ENCODE measurements at places on chromosomes 2 and 18.
A peak's percentile ranks its signal among the peaks of the same experiment; 100 is the strongest.

GRCh38 chr2:126827371-126827770, 71.3 kb upstream of the TEX51 start:
- no peak for DNase-seq

- no peak for DNase-seq
Measured at GRCh38 chr18:35282353-35282752, 7.7 kb downstream of the ZSCAN30 start.

GRCh38 chr2:179344970-179345369, 80.3 kb upstream of the SESTD1 start:
- no peak for DNase-seq

- no peak for DNase-seq
Measured at GRCh38 chr18:8980496-8980895, 122.0 kb upstream of the NDUFV2 start.

DNA sequence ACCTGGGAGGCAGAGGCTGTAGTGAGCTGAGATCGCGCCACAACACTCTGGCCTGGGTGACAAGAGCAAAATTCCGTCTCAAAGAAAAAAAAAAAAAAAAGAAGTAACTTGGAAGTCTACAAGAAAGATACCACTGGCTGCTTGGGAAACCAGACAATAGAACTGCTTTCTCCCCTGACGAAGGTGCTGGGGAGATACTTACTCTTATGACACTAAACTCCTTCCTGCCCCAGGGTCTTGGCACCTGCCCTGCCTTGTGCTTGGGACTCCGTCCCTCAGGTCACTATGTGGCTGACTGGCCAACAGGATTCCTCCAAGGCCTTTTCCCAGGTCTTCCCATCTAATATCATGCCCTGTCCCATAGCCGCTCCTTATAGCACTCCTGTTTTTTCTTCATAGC, 30.7 kb downstream of the INPP5D start:
- DNase-seq = no peak

DNA sequence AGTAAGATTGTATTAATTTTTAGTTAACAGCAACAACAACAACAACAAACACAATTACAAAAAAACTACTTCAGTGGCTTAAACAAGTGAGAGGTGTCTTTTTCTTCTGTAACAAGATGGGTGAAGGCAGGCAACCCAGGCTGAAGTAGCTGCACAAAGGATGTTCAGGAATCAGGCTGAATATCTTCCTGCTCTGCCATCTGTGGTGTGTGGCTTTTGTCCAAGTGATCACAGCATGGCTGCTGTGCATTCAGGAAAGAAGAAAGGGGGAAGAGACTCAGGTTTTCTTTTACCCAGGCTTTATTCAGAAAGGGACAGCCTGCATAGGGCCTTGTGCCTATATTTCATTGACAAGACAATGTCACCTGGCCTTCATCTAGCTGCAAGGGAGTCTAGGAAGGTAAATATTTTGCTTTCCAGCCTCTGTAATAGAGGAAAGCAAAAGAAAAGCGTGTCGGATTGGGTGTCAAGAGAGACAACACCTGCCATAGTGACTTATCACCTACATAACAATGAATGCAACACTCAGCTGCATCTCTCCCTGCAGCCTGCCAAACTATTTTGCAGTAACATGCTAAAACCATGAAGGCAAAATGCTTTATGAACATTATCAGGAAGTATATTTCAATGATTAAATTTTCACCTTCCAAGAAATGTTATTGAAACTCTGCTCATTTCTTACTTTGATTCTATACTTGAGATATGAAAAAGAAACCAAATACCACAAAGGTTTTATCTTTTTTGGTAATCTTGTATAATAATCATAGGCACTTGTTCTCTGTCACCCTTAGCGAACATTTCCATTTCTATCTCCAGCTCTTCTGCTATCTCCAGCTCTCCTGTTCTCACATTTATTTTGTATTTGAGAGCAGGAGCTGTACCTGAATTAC, 14.6 kb downstream of the G6PC2 start:
- DNase-seq = no peak

GRCh38 chr2:28628987-28629386, 122.6 kb upstream of the PPP1CB start:
- no peak for DNase-seq

- DNase-seq = no peak
Measured at GRCh38 chr2:64017811-64018700, 1.2 kb downstream of the VPS54 start.

DNA sequence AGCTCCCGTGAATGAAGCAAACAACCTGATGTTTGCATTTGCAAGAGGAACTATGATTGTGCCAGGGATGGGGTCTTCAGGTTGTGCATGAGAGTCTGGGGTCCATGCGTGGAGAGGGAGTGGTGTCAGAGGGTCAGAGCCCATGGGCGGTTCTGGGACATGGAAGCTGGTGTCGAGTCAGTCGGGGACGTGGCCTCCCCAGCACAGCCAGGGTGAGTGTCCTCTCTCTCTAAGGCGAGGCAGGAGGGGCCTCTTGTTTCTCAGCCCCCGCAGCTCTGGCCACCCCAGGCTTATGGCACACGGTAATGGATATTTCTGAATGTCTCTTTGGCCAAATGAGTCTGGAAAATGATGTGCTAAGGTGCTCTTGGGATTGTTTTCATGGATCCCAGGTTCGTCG, 118.6 kb downstream of the RTP5 start:
- no peak for DNase-seq

DNA sequence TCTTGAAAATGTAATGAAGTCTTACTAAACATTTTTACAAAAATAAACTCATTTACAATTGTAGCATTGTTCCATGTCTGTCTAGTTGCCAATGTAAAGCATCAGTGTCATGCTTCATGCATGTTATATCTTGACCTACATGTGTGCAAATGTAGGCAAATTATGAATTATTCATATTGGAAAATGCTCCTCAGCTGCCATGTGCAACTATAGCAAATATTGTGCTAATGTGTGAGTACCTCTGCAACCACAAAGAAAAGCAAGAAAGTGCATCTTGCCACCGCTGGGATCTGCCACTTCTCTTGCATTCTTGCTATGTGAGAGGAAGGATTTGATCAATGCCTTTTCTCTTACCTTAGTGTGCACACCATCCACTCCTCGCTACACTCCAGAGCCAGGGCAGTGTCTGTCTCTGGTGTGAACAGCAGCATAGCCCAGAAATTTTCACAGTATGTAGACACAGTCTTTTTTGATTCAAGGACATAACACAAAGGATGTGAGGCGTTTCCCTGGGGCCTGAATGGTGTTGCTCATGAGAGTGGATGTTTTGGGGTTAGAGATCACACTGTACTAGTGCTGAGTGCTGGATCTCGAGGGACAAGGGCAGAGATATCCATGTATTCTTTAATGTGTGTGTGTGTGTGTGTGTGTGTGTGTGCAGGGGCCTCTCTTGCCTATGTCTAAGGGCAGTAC, 47.6 kb upstream of the HAAO start:
- DNase-seq = no peak

GRCh38 chr2:213696442-213696841, 412.2 kb downstream of the SPAG16 start:
- no peak for DNase-seq

DNA sequence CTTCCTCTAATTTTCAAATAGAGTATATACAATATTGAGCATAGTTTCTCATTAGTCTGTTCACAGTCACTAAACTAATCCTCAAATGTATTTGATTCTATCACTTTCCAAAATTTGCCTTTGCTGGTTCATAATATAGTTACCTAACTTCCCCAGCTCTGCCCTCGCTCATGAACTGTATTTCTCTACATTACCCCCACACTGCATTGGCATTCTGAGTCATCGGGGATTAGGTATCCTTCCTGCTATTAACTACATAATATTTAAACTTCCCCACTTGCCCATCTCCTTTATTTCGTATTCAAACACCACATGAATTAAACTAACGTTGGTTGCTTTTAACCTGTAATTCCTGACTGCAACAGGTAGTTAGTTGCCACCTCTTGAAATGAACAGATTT, 14.8 kb upstream of the CLASP1 start:
- DNase-seq = no peak

- DNase-seq = no peak
Measured at GRCh38 chr2:202038471-202039277, 5.0 kb downstream of the FZD7 start.

GRCh38 chr2:102473020-102473419, at the start of gene SLC9A4:
Gene SLC9A4 (plus strand): TSS chr2:102473226. CDS start chr2:102473760, 534 bp downstream.
- DNase-seq = peak; percentile 14

DNA sequence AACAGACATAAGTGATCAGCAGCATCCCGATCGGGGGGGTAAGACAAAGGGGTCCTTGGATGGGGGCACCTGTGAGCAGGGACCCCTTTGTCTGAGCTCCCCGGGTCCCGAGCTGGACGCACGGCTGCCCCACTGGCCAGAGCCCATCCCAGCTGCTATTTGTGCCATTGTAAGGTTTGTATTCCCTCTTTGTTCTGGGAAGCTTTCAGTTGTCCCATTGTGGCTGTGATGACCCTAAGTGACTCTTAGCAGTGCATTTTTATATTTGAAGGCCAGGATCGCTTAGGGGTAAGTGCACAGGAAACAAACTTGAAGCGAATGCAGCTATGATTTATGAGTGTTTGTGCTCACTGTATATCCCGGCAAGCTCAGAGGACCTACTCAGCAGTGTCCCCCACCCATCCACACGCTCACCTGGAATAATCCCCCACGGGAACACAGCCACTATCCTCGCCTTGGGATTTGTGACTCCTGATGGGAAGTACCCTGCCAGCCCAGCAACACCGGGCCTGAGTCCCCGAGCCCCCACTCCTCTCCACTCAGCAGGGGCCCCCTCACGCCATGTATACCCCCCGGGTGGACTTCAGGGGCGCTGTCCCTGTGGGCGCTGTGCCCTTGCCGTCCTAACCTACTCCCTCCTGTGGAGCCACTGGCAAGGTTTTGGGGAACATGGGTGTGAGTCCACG, 80.1 kb downstream of the MBP start:
- DNase-seq = no peak

GRCh38 chr18:63282793-63283192, 36.8 kb downstream of the BCL2 start:
- no peak for DNase-seq

DNA sequence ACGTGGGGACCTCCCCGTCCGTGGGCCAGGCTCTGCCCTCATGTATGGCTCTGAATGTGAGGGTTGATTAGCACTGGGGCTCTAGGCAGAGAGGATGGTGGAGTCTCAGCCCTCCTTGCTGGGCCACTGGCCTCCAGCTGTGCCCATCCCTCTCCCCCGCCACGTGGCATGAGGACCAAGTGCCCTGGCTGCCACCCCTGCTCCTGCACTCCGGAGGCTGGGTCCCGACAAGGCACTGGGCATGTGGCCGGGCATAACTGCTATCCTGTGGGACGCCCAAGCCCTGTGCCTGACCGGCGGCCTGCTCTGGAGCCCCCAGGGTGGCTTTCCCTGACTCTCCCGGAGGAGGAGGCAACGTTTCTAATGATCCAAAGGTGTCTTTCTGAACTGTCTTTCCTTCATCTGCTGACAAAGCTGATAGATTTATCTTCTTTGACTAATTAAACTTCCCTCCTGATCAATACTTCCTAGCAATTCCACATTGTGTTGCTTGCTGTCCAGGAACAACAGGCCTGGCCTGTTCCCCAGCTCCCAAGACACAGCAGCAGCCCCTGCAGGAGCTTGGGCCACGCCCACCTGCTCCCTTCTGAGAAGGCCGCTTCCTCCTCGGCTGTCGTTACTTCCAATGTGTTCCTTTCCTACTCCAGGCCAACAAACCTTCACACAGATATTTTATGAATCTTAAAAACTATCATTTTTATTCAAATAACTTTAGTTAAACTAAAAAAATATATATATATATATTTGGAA, 132.0 kb downstream of the SNTG2 start:
- DNase-seq = no peak

DNA sequence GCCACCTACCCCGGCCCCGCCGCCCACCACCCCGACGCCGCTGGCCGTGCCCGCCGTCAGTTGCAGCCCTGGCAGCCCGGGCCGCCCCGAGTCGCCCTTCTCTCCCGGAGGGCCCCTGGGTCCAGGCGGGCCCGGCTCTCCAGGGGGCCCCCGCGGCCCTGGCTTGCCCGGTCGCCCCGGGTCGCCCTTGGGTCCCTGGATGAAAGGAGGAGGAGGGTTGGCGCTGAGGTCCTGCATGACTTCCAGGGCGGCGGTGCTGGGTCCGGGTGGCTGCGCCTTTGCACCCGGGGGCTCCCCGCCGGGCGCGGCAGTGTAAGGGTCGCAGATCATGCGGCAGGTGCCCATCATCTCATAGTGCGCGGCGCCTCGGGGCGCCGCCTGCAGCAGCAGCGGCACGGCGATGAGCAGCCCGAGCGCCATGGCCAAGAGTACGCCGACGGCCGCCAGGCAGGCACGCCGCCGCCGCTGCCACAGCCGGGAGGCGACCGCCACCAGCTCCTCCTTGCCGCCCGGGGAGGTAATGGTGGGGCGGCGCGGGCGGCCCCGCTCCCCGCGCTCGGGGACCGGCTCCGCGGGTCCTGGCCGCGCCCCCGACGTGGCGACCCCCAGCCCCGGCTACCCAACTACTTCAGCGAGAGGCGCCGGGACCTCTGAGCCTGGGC, 570 bp downstream of the C1QL2 start:
- no peak for DNase-seq

GRCh38 chr2:129604560-129604959, 374.9 kb upstream of the RAB6C start:
- no peak for DNase-seq

GRCh38 chr2:216696751-216697560, 1.6 kb upstream of the IGFBP5 start:
- DNase-seq = no peak

DNA sequence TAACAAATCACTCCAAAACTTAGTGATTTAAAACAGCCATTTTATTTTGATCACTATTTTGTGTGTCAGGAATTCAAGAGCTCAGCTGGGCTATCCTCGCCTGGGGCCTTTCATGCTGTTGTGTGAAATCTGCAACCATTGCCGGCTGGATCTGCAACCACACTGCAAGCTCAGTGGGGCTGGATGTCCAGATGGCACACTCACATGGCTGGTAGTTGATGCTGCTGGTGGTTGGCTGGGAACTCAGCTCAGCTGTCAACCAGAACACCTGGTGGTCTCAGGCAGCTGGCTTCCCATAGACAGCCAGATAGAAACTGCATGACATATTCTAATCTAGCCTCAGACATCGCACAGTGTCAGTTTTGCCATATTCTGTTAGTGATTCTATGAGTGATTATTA, 30.6 kb upstream of the AP1S3 start:
- DNase-seq = no peak

- no peak for DNase-seq
Measured at GRCh38 chr2:86788881-86789686, 1.6 kb downstream of the CD8A start.

DNA sequence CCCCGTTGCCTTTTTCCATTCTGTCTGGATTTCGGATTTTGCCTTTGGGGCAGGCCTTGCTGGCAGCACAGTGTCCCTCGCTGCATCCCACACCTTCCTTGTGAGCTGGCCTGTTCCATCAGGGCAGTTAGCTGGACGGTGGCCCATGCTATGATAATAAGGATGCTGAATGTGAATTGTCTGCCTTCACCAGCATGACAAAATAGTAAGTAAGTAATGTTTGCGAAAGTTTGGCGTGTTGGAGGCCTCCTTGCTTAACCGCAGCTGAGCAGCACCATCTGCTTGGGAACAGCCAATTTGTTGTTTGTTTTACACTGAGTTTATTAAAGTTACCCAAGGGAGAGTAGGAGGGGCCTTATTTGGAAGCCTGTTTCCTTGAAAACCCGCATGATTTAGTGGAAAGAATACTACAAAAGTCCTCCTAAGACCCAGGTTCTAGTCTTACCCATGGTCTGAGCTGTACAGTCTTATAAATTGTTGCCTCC, 469.7 kb upstream of the FANCL start:
- no peak for DNase-seq

GRCh38 chr2:144354953-144355352, 165.0 kb downstream of the ZEB2 start:
- DNase-seq = no peak
